ENCODE measurements at places on chromosomes 2 and 18. TPM values are rescaled to one million over a fixed set of nuclear protein-coding genes. Genes with fewer than 3 reads are reported as not detected.
A peak's percentile ranks its signal among the peaks of the same experiment; 100 is the strongest.

- peak; percentile 35 for DNase-seq
These were observed 162.7 kb upstream of the ETAA1 start for GRCh38 chr2:67234440-67234839.

DNA sequence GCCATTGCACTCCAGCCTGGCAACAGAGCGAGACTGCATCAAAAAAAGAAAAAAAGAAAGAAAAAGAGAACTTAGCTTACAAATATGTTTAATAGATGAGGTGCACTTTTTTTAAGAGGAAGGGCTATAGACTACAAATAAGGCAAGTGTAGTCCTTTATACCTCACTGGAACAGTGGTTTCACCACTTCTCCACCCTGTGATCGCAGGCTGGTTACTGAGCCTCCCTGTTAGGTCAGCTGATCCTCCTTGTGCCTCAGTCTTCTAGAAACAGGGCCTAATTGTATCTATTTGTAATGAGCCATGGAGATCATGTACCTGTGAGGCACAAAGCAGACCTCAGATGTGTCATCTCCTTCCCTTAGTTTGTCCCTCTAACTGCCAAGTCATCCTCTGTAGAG is 4.5 kb downstream of the CXCR2 start:
- no peak for DNase-seq

DNA sequence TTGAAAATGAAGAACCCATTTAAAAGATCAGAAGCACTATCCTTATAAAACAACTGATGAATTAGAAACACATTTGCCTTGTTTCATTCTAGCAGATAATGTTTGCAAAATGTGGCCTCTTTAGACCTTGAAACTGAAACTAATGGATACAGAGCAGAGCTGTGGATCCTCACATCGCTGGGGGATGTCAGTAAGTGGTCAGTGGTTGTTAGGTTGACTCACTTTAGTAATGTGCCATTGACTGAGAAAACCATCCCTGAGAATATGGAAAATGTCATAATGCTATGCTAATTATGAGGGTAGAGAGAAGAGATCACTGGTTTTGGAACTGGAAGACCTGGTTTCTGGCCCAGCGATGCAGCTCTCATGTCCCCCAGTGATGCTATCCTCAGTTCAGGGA is 176.7 kb downstream of the MYO1B start:
- DNase-seq, result no peak

GRCh38 chr2:60416221-60417008 is 137.0 kb downstream of the BCL11A start:
- no peak for DNase-seq

DNA sequence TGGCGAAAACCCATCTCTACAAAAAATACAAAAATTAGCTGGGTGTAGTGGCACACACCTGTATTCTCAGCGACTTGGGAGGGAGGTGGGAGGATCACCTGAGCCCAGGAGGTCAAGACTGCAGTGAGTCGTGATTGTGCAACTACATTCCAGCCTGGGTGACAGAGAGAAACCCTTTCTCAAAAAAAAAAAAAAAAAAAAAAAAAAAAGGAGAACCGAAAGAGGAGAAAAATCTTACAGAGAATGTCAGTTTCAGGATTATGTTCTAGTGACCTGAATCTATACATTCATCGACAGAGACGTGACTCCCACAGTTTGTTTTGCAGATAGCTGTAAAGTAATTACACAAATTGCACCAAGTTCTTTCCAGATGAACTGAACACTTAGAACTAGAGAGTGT is 187.8 kb downstream of the FTCDNL1 start:
- no peak for DNase-seq

DNA sequence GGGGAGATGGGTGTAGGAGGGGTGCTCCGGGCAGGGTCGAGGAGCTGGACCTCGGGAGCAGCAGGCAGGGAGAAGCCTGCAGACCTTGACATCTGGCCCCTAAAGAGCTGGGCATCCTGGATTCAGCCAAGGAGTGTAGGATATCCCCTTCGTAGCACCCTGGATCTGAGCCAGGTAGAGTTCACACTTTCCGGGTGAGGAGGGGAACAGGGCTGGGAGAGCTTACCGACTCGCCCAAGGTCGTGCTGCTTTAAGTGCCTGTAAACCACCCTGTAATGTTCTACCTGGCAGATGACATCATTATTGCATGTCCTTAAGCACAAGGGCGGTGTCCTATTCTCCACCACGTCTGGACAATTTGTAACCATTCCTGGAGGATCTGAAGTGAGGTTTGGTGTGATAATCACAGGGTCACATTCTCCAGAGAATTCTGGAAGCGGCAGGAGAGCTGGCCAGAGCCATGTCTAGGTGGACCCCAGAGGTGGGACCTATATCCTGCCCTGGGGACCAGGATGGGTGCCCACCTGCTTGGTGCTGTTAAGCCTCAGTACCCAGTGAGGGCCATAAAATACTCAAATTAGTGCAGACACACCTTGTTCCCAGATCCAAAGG is 14.6 kb downstream of the ITM2C start:
- no peak for DNase-seq

DNA sequence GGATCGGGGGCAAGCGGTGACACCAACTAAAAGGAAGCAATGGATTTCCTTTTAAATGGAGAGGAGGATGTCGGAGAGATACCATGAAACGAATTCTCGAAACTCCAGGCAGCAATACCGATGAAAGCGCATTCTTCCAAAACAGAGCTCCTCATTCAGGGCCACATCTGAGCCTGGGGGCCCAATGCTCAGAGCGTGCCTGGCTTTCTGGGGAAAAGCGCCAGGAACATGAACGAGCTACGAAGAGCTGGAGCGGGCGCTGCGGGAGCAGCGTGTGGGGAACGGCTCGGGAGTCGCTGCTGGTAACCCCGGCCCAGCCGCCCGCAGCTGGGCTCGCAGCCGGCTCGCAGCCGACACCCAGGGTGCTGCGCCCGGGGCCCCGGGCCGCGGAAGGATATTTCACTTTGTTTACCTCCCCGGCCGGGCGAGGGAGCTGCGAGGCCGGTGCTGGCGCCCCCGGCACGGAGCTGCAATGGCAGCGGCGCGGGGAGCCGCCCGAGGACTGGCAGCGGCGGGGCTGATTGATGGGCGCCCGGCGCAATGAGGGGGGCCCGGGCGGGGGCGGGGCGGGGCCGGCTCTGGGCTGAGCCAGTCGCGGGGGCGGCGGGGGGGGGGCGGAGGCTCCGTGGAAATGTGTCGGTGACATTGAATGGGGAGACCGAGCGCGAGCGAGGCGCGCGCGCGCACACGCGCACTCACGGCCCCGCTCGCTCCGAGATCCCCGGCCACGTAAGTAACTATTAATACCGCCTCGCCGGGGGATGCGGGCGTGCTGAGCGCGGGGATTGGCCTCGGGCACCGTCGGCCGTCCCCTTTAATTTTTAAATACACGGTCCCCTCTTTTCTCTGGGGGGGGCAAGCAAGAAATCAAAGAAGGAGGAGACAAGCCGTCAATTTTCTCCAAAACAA is at the start of gene TRIB2:
Gene TRIB2 (plus strand): TSS at position 655 of the 909 bp plus-strand sequence. CDS start 1,372 bp downstream, outside the sequence.
- DNase-seq, result peak; percentile 85

DNA sequence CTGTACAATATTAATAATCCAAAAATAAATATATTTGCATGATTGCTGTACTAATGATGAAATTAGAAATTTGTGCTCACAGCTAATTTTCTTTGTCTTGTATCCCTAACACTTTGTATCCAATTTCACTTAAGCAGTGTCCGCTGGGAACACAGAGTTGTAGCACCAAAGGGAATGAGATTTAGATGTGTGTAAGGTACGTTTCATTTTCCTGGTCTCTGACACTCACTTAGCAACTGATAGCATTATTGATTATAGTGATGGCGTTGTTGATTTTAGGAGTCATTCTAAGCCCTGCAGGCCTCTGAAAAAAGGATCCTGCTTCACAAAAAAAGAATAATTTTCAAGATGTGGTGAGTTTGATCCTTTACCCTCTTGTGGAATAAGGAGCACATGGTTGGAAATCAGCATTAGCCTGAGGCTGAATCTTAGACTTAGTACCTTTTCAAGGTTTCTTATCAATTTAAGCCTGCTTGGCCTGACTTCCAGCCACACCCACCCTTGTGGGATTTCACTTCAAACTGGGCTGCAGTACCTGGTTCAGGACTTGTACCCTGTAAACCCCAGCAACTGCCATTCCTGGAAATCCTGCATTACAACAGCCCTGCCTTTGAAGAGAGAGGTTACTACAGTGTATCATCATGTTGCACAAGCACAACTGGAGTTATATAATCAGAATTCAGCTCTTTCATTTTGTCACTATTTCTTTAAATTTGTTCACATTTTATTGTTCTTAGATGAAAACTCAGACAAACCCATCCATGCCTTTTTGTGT is 116.2 kb downstream of the RND3 start:
- DNase-seq, result no peak

DNA sequence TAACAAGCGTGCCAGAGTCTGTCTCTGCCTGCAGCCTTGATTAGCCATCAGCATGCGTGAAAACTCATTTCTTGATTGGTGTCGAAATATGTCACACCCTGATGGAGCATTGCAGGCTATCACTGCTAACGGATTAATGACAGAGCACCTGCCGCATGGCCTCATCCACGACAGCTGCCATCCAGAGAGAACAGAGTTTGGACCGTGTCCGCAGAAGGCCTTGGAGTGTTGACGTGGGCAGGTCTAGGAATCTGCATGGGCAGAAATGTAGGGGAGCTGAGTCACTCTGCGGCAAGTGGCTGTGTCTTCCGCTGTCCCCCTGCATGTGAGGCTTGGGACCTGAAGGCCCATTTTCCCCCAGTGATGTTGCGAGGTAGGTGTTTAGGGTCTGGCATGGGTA is 43.0 kb downstream of the KLHL29 start:
- no peak for DNase-seq

The GPR35 gene
- total RNA-seq, result 1.0 TPM

The ERBB4 gene
- total RNA-seq, result not detected
